Renal pelvis (tissue), 12 donors: ENCODE measurements at places on chromosomes 6 and 20. TPM values are rescaled to one million over a fixed set of nuclear protein-coding genes. Genes with fewer than 3 reads are reported as not detected.

EDN1 gene
- polyA plus RNA-seq, result 4.0 TPM

CNR1 gene
- polyA plus RNA-seq, result 1.2 TPM

DDO gene
- polyA plus RNA-seq, result 0.37 TPM

CTAGE9 gene
- not detected for polyA plus RNA-seq

PSMB9 gene
- 5.5 TPM for polyA plus RNA-seq

GMNN gene
- polyA plus RNA-seq, result 57.9 TPM

EFCAB8 gene
- 0.09 TPM for polyA plus RNA-seq

CCN6 gene
- polyA plus RNA-seq, result 2.9 TPM

SLC35D3 gene
- polyA plus RNA-seq, result not detected

DNA sequence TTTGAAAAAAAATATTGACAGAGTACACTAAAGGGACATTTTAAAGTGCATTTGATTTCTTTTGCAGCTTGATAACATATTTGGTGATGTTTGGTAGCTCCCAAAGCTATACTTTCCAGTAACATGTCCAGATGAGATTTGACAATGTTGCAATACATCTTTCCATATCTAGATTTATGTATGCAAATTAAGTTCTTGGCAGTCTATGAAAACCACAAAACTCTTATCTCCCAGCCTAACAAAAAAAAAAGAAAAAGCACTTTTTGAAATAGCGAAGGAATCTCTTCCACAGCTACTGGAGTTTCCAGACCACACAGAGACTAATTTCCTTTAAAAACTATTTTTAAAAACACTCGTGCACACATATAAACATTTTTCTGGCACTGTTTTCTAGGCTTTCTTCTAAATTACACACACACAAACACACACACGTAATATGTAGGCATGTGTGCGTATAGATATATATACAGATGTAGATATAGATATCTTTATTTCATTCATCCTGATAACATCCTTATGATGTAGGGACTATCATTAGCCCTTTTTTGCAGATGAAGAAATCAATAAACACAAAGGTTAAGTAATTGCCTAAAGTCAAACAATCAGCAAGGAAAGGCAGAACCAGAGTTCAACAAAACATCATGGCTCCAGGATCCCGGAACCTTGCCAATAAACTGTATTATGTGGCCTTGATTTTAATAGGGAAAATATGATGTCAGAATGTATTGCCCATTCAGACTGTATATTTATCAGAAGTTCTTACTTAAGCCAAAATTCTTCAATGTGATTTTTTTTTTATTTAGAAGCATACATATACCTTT is 93.3 kb downstream of the ADGRB3 start:
- no peak for DNase-seq

DNA sequence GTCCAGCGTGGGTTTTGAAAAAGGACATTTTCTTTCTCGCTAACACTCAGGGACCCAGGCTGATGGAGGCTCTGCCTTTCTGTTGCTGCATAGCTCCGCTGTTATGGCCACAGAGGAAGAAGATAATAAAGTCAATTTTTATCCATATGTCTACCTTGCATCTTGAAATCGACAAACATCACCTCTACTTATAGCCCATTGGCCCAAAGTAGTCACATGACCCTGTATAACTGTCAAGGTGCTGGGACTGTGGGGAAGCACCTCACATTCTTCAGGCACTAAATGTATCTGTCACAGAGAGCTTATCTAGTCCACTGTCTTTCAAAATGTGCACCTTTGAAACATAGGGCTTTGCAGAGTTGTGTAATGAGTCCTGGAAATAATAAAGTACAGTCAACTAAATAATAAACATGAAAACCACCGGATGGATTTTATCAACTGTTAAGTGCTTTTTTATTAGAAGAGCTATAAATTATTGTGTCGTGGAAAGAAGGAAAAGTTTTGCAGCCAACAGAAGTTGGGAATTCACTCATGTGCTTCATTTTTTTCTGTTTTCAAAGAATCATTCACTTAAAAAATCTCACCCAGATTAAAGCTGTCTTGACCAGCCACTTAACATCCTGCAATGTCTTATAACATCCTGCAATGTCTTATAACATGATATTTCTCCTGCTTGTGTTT is 47.7 kb upstream of the RCAN2 start:
- DNase-seq, result peak; percentile 50

DNA sequence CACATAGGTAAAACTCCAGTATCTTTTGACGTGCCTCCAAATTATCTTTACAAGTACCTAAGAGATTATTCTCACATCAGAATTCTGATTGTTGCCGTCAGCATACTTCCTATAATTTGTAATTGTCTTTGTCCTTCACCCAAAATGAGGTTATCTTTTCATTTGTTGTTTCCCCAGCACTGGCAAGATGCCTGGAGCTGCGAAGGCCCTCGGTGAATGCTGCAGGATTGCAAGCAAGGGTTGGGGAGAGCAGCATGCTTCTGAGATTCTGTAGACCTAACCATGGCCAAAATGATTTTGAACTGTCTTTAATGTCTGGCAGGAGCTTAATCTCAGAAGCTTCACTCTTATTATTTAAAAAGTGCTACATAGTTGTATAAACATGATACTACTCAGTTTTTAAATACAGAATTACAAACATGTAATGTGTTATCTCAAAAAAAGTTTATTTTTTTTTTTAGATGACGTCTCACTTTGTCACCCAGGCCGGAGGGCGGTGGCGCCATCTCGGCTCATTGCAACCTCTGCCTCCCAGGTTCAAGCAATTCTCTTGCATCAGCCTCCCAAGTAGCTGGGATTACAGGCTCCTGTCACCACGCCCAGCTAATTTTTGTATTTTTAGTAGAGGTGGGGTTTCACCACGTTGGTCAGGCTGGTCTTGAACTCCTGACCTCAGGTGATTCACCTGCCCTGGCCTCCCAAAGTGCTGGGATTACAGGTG is 88.7 kb downstream of the ELOVL5 start:
- no peak for DNase-seq

DNA sequence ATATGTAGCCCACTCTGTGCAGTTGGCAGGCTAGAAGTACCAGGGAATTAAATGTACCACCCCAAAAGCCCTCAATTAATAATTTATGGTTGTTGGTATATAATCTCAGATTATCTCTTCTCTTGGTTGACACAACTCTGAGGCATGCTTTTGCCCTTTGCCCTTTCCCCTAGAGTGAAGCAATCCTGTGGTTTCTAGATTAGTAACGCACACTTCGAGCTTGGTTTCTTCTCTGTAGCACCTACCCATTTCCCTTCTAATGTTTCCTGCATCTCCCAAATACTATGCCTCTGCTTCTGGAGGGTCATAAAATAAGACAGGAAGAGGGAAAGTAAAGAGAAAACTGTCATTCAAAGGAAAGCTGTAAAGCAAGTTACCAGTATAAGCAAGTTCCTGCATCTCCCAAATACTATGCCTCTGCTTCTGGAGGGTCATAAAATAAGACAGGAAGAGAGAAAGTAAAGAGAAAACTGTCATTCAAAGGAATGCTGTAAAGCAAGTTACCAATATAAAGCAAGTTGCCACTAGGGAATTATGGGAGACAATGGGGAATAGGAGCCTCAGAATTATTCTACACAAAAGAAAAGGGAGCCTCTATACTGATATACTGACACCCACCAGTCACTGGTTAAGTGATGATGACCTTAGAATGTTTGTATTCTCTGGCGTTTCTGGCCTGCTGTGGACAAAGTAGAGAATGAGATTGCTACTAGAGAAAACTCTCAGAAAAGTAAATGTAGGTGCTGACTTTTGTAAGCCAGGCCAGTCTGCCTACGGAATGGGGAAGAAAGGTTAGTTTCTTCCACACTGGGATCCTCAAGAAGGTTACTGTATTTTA is 862.6 kb upstream of the MAN1A1 start:
- no peak for DNase-seq

- DNase-seq, result no peak
Measured at GRCh38 chr20:64159711-64160110, 4.5 kb upstream of the MYT1 start.

DNA sequence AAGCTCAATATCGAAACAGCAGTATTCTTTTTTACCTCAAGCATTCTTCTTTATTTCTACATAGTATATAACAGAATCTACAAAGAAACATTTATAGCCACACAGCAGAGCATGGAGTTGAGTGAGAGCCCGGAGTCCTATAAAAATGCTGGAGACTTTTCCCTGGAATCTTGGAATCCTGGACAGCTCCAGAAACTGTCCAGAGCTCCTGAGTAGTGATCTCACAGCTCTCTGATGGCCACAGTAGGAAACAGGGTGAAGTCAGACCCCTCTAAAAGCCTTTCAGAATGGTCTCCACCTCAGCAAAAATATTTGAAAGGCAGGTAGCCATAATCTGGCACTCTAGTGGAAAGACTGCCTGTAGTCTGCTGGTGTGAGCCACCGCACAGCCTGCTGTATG is 149.3 kb upstream of the STXBP5 start:
- DNase-seq, result no peak

- no peak for DNase-seq
Measured at GRCh38 chr6:94988701-94989100, 588.6 kb upstream of the MANEA start.
